Astrocyte of the cerebellum (primary cell): ENCODE measurements at places on chromosomes 1 and 21.

DNA sequence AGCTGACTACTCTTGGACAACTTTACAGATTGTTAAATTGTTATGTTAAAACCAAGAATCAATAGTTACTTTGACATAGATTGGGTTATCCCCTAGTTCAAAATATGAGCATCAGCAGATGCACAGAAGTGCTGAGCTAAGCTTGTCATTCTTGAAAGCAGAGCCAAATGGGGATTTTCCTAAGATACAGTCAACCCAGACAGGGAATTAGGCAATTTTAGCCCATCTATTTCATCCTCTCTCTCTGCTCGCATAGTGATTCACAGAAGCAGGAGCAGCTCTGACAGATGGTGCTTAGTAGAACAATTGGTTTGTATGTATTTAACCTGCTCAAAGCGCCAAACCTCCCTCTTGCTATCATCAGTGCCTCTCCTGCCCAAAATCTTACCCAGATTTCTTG lies 27.9 kb upstream of the PRRC2C start:
- no peak for DNase-seq

- DNase-seq, result no peak
Observed at GRCh38 chr1:179178950-179179349, 50.5 kb downstream of the ABL2 start.

- DNase-seq, result no peak
Observed at GRCh38 chr1:43279161-43279560, 6.2 kb downstream of the C1orf210 start.

DNA sequence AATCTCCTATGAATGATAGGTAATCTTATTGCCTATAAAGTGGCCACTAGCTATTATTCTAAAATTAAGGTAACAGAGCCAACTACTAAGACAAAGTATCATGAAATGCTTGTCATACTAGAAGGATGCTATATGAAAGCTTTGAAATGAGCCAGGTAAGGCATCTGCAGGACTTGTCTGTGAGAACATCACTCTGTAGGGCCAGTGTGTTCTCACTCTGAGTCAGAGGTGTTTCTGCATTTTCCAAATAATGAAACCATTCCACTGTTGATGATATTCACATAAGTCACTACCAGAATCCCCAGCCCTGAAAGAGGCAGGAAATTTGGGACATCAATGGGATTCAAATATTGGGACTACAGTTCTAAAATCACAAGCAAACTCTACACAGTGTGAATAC lies 25.8 kb upstream of the GBP5 start:
- DNase-seq, result no peak

- DNase-seq, result no peak
Observed at GRCh38 chr1:65360648-65361047, 51.3 kb downstream of the DNAJC6 start.

DNA sequence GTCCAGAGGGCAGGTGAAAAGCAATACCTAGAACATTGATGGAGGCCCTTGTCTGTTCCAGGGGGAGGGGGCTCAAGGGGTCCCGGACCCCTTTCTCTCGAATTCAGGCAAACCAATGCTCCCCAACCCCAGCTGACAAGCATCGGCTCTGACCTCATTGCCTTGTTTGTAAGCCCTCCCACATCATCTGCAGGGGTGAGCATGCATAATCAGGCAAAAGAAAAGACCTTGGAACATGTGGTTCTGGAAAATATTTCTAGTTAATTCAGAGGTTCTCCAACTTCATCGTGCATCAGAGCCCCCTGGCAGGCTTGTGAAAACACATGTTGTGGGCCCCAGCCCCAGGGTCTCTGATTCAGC lies 231.3 kb downstream of the TOMM20 start:
- peak; percentile 26 for DNase-seq

GRCh38 chr1:40917995-40918711 lies 56.0 kb upstream of the CITED4 start:
- no peak for DNase-seq

- DNase-seq, result peak; percentile 72
Observed at GRCh38 chr21:35506352-35506751, 457.2 kb upstream of the RUNX1 start.

DNA sequence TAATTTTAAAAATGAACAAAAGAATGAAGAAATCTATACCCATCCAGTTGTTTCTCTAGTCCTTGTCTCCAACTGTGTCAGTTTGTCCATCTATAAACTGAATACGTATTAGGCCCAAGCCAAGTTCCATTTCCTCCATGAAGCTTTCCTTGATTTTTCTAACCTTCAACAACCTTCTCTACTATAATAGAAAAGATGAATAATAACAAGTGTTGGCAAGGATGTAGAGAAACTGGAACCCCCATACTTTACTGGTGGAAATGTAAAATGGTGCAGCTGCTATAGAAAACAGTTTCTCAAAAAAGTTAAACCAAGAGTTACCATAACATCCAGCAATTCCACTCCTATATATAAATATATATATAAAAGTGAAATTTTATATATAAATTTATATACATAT lies 10.6 kb downstream of the KIAA0319L start:
- no peak for DNase-seq

DNA sequence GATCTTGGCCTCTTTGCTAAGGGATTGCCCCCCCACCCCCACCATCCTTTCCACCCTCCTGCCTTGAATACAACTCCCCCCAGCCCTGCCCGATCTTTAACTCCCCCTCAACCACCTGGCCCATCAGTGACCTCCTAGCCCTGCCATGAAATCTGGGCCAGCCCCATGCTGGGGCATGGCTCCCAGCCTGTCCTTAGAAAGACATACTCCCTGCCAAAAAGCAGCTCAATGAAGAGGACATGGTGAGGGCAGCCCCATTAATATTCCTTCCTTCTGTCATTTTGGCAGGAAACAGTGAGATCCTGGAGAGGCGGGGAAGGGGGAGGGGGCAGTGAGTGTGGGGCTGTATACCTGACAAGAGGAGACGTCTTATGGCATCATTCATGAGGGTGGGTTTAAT lies 66.8 kb upstream of the DISP3 start:
- no peak for DNase-seq

- no peak for DNase-seq
Observed at GRCh38 chr1:109984190-109984455, 442 bp upstream of the AHCYL1 start.

DNA sequence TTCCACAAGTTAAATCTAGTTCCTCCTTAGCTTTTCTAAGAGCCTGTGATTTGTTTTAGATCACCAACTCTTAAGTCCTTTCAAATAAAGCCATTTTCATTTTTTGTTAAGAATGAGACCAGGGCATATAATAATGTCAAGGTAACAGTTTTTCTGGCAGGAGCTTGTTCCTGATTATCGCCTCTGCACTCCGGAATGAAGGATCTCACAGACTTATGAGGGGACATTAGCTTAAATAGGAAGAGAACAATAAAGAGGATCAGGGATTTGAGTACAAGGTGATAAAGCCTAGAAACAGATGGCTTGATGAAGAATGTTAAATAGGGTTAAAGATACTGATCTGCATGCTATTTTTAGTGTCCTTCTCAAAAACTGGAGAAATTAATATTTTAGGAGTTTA lies 13.6 kb upstream of the OTUD7B start:
- DNase-seq, result no peak

GRCh38 chr1:21552715-21553114 lies 43.5 kb downstream of the ALPL start:
- peak; percentile 92 for DNase-seq

DNA sequence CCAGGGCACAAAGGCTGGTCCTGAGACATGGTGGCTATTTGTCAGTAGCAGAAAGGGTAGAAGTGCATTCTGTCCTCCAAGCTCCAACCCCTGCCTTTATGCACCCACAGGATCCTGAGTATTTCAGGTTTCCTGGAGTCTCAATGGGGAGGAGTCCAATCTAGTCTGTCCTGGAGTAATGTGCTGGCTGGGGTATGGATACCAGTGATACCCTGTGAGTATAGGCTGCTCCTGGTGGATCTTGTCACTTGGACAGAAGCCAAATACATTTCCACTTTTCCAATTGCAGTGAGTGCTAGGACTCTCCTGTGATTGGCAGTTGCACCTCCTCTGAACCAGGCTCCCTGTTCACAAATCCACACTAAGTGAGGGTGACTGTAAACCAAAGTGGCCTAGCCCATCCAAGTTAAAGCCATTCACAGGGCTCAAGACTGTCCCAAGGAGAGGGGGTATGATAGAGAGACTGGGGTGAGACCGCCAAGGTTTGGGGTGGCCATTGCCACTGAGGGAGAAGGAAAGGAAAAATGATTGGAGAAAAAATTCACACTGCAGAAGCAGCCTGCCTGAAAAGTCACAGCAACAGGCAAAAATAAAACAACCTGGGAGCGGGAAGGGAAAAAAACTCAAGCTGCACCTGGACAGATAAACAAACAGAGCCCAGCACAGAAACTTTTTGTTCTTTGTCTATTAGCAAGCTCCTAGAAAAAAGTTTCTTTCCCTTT lies 163.4 kb upstream of the ETV3 start:
- no peak for DNase-seq

GRCh38 chr1:208332774-208333126 lies 88.6 kb upstream of the PLXNA2 start:
- no peak for DNase-seq

GRCh38 chr1:16906873-16907272 lies 11.1 kb downstream of the RNU1-2 start:
- DNase-seq, result no peak

GRCh38 chr1:206713910-206714312 lies 29.2 kb downstream of the MAPKAPK2 start:
- DNase-seq, result no peak

DNA sequence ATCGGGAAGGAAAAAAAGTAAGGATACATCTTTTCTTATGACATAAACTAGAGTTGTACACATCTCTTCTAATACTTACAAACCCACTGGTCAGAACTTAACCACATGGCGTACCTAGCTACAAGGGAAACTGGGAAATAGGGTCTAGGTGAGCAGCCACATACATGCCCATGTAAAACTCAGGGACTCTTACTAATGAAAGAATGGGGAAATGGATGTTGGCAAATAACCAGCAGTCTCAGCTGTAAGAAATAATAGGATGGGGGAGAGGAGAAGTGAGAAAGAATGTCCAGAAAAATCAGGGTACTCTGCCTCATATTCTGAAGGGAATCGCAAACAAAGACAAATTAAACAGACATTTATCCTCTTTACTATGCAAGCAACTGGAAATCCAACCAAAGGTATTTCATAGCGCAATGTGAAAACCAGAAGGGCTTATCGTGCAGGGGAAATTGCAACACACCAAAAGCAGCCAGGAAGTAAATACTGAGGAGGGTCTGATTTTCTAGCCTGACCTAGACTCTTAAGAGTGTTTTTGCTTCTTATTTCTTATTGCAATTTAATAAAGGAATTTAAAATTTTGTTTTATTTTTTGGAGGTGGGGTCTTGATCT lies 17.5 kb downstream of the GTF2B start:
- DNase-seq, result no peak

DNA sequence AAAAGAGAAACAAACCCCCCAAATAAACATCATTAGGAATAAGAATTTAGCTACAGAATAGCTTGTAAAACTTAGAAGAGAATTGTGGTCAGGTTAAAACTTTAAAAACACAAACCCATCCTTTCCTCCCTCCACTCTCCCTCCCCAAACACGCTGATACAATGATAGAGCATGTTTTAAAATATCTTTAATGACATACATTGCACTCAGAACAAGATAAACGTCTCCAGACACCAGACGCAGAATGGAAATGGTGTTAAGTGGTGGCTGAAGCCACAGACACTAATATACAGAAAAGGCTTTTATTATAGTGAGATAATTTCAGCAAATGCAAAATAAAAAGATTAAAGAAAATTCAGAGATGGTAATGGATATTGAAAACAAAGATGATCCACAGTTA lies 58.9 kb upstream of the SAMD13 start:
- DNase-seq, result no peak
